ENCODE measurements at places on chromosomes 12 and 14. TPM values are rescaled to one million over a fixed set of nuclear protein-coding genes. Genes with fewer than 3 reads are reported as not detected.

DNA sequence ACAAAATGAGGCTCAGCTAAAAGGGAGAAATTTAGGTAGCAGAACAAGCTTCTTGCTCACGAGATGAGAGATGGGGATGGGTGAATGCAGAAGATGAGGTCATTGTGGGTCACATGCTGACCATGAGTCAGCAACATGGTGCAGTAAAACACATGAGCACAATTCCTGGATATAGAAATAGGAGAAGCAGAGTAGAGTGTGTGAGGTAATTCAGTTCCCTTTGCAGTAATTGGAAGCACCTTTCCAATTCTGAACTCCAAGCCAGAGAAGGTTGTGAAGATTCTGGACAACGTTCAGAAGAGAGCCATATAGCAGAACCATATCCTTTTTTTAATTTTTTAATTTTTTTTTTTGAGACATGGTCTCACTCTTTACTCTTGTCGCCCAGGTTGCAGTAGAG is 62.0 kb upstream of the LMNTD1 start:
- DNase-seq = no peak

DNA sequence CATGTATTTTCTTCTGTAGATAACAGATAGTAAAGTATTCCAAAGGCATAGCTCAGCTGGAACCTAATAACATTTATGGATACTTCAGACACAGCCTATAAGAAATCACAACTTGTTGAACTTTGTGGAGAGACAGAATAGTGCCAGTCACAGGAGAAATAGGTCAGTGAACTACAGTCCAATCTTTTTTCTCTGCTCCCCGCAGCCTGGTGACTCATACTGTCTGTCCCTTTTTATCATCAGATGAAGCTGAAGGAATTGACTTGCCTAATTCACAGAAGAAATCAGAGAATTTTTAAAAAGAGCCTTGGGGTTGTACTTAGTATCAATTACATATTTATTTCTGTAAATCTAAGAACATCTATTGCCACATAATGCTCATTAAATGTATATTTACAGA is 222.3 kb downstream of the ALG10 start:
- no peak for DNase-seq

DNA sequence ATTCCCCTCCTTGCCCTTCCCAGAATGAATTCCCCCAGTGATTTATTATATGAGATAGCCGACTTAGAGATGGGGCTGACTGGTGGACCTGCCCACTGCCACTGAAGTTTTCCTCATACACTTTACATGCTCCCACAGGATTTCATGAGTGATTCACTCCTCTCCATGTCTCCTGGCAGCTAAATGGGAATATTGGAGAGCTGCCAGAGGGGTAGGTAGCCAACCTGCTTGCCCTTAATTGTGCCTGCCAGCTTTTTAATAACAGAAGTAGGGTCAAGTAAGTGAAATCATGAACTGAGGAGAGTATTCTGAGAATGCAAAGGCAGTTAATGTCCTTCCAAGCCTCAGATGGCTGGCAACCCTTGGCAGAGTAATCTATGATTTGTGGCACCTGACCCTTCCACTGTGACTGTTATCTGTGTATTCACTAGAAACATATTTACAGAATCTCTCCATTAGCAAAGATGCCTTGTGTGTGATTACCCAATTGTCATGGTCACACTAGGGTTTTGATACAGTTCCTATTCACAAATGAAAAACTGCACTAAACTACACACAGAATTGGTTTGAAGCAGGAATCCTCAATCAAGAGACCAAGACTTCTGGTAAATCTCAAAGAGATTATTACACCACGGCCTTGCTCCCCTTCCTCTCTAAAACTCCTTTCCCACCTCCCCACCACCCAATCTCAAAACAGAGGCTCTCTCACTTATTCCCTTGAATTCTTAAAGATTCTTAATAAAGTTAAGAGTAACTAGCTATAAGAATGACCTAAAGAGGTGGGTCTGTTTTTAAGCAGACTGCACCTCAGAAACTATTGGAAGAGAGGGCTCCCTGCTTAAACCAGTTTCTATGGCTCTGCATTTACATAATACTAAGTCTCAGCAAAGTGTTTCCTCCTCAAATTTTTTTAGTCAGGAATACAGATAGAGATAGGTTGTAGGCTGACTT is 17.2 kb downstream of the NKX2-1 start:
- DNase-seq = no peak

DNA sequence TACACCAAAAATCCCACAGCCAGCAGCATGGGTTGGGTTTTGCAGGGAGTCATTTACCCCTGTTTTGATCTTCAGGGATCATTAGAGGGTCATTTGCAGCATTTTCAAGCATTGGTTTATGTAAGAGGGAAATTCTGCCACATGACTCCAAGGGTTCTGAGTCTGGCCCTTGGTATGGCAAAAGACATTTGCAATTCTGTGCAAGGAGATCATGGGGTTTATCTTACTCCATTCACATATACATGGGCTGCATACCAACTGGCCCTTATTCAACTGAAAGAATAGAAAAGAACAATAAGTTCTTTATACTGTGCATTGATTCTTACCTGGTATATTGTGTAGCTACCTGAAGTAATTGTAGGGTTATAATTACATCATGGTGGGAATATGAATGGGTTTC is 13.7 kb downstream of the SIX4 start:
- DNase-seq = no peak

- DNase-seq = no peak
Measured at GRCh38 chr12:30519535-30519934, 176.1 kb downstream of the IPO8 start.

DNA sequence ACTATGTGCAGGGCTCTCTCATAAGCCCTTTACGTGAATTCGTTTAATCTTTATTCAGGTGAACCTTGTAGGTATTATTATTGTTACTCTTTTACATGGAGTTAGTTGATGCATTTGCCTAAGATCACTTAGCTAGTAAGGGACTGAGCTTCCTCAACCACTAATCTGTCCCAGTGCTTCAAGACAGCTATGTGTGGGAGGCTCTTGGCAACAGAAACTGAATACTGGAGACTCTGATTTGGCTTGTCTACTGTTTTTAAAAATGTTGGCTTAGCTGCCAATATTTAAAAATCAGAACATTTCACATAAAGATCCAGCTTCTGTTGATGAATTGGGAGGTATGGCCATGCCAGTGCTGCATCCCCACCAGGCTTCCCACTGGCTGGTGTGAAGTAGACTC is 6.8 kb downstream of the KNTC1 start:
- no peak for DNase-seq

The STAC3 gene
- total RNA-seq = 3.8 TPM

The IFT43 gene
- total RNA-seq = 32.8 TPM

- no peak for DNase-seq
Measured at GRCh38 chr14:74645756-74646470, 33.9 kb upstream of the LTBP2 start.

DNA sequence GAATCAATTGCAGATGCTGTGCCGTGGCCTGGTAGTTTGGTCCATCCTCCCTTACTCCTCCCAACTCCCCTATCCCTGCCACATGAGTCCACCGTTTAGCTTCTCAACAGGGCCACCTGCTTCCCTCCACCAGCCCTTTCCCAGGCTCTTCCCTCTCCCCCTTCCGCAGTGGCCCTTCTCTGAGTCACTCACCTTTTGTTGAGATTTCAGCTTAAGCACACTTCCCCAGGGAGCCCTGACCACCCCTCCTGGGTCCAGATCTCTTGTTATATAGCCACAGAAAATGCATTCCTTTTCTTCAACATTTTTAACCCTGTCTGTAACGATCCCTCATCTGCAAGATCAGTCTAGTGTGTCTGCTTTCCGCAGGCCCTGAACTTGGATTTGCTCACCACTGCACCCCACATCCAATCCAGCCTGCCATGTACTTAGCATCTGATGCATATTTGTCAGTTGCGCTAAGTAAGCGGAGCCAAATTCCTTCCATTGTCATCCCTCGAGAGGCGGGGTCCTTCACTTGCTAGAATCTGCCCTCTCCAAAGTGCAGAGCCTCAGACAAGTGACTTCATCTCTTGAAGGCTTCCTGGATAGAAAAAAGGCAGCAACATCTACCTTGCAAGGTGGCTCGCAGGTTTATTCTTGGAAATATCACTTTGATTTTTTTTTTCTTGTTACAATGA is 41.1 kb downstream of the TMEM63C start:
- DNase-seq = no peak

DNA sequence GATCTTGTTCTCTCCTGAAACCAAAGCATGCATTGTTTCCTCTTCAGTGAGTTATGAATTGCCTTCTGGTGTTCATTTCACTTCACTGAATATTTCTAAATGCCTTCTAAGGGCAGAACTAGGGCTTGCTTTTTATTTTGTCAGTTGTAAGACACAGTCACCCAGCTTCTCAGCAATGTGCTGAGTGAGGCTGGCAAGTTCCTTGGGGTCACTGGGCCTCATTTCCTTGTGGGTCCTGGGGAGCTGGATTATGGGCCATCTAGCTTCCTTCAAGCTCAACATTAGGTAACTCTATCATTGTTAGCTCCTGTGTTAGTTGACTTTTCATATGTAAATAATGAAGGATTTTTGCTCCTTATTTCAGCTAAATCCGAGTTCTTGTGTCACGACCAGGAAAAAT is 13.8 kb downstream of the ASCL4 start:
- DNase-seq = no peak

All from neural crest cell (in vitro differentiated cells).